ENCODE measurements at places on chromosomes 3 and 15.
A peak's percentile ranks its signal among the peaks of the same experiment; 100 is the strongest.

- no peak for DNase-seq
Observed at GRCh38 chr3:113223475-113224281, 12.3 kb downstream of the BOC start.

DNA sequence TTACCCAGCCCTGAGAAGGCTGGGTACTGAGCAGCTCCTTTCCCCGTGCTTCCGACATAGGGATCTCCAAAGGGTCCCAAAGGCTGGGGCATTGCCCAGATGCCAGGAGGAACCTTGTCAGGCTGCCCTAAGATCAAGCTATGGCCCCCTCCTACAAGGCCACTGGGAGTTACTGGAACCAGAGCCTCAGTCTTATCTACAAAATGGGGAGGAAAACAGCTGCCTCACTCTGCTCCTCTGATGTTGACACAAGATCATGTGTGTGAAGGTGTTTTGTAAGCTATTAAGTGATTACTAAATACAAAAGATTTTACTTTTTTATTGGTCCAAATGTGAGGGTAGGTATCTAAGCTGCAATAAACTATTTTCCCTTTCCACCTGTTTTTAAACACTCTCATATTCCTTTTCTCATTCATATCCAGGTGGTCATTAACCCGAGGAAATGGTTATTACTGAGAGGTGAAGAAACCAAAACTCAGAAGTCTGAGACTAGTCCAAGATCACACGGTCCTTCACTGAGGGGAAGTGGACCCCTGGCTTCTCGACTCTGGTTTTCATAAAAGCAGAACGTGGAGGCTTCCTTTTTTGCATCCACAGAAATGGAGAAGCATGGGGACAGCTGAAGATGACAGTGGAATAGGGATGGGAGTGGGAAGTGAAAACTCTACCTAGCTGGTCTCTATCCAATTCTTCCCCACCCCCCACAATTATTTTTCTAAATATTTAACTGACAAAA is 1.7 kb downstream of the ARPIN start:
- DNase-seq = no peak

DNA sequence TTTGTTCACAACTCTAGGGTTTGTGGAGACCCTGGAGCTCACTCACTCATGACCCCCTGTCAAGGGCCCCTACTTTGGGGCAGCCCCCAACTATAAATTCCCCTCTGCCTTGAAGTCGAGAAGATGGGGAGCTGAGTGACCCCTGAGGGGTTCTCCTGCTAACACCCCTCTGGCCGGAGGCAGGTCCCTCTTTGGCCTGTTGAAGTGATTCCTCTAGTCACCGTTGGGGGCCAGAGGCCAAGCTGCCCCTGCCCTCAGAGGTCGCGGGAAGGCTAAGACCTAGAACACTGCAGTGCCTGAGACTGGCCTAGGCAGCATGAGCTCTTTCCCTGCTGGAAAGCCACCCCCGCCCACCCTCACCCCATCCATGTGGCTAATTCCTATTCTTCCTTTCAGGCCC is 15.4 kb upstream of the SKOR1 start:
- DNase-seq = no peak

GRCh38 chr3:18302517-18302916 is 122.6 kb downstream of the SATB1 start:
- no peak for DNase-seq

- no peak for DNase-seq
Observed at GRCh38 chr3:98630416-98630815, 37.0 kb upstream of the CPOX start.

DNA sequence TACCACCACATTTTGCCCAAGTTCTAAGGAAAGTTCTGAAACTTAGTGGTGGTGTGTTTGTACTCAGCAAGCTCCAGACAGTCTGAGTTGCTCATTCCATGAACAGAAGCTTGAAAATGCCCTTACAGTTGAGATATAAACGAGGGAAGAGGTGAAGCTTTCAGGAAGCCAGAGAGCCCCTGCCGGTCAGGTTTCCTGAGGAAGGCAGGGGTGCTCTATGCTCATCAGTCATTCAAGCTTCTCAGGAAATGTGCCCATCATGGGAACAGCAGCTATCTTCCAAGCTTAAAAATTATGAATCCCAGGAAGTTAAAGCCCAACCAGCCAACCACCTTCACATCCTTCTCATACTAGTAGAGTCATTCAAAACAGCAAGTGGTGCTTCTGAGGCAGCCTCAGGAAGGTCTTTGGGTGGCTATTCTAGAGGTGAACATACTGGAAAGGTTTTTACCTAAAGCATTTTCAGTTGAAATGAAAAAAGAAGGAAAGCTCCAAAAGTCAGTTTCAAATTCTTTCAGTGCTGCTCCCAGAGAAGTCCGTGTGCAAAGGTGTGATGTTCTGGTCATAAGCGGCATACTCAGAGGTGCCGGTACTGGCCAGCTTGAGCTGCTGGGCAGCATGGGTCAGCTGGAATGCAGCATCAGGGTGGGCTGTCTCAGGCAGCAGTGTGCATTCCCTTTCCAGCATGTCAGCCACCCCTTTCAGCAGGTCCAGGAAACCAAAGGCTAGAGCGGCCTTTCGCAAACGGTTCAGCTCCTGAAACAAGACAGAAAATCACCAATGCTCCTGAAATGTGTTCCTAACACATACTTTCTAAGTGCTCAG is 31.8 kb downstream of the INTS14 start:
- DNase-seq = no peak

DNA sequence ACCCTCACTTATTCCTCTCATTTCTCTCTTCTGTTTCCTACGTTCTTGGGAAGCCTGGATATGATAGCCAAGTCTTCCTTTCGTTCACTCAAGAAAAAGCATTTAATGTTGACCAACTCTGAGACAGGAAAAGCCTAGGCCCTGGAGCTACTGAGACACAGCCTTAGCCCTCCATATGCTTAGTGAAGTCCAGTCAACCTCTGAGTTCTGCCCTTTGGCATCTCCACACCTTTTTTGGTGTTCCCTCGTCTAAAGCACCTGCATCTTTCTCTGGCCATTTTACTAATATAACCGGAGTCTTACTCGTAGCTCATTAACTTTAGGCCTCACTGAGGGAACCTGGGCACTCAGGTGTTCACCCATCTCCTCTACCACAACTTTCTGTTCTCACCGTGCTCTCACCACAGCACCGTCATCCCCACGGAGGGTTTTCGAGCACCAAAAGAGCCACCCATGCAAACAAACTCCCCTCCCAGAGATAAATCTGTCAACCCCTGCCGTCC is 632 bp downstream of the MTHFS start:
- no peak for DNase-seq

DNA sequence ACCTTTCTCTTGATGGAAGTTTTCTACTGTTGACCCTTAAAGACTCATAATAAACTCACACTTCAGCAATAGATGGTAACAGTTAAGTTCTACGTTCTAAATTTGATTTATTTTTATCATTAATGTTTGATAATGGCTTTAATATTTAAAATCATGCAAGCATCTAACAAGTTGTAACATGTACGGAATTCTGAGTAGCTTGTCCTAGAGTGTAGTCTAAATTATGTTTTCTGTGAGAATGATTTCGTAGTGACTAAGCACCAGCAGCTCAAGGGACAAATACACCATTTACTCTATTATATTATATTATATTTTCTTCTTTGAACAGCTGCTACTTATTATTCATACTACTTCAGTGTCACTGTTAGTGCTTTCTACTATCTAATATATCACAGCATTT is 345.6 kb downstream of the NLGN1 start:
- no peak for DNase-seq

DNA sequence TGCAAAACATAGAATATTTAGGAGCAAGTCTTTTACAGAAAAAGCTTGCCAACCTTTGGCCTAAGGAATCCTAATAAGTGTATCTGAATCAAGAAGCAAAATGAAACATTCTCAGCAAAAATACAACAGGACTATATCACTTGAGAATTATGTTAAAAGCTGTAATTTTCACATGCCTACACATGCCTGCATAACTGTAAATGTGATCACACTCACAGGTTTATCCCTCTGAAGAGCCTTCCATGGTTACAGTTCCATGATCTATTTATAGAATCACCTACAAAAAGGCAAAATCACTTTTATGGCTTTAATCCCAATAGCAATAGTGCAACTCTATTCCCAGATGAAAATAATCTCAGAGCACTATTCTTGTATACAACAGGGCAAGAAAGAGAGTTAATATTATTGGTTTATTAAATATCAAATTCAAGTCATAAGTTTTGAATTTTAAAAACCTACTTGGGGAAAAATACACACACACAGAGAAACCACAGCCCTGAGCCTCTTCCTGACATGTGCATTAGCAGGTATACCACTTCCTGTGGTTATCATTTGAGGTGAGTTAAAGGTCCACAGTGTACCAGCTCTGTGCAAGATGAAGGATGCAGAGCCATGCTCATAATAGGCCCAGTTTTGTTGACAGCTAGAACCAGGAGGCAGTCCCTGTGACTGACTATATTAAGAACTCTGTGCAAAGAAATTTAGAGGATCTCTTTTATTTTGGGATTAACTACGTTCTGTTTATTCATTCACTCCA is 252.5 kb upstream of the TGFBR2 start:
- DNase-seq = no peak

DNA sequence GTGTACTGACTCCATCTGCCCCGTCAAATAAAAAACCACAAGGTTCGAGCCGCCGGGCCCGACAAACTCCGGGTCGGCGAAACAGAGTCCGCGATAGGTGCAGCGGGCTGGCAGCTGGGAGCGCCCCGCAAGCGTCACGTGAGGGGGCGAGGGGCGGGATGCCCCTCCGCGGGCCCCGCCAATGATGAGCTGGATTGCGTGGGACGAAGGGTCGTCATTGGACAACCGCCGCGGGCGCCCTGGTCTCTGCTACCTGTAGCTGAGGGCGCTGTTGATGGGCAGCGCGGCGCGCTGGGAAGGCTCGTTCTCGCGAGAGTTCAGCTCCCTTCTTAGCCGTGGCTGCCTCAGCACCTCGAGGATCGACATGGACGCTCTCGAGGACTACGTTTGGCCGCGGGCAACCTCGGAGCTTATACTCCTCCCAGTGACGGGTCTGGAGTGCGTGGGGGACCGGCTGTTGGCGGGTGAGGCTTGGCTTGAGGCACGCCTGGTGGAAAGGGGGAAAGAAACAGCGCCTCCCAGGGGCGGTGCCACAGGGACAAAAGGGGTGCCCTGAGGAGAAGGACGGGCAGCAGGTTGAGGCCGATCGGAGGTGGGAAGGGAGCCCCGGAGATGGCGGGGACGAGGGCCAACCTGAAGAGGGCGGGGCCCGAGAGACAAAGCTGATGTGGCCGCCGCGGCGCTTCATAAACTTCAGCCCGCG is at the start of gene WDR6:
Gene WDR6 (plus strand): TSS at position 324 of the 703 bp plus-strand sequence. CDS start 41 bp downstream, at position 365.
- peak; percentile 96 for DNase-seq

DNA sequence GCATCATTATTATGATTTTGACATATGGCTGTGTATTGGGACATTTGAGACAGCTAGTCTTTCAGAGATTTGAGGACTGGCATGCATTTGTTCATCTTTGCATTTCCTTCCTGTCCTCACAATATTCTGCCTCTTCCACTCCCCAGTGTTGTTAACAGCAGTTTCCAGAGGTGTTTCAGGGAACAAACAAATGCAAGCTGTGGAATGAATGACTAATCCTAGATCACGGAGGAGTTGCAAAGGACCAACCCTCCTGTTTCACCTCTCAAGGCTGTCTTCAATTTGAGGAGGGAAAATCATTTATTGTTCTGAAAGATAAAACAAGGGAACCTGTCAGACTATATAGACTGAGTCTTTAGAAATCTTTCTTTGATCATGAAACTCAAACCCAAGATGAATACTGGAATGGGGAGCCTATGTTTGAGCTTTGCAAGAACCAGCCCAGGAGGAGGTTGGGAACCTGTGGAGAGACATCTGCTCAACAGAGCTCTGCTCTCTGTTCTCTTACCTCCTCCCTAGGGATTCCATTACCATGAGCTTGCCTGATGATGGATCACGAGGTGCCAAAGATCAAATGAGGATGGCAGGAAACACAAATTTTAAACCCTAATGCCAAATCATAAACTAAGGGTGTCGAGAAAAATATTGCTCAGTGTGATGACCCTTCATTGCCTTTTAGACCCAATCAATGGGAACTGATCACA is 68.5 kb downstream of the SLC7A14 start:
- no peak for DNase-seq

DNA sequence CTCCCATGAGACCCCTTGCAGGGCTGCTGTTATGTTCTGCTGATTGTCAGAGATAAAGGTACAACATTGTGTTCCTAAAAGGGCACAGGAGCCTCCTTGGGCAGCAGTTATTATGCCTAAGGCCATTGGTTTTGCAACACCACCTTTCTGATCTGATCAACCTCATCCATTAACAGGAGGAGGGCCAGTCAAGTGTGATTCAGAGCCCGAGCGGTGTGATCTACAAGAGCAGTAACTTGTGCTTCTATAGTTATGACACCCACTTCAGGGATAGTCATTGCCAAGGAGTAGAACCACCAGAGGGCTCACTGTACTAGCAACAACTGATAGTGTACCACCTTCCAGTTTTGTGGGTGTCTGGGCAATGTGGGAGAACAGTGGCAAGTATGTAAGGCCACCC is 1457.9 kb upstream of the CADM2 start:
- no peak for DNase-seq

- no peak for DNase-seq
Observed at GRCh38 chr3:30204126-30204525, 402.3 kb upstream of the TGFBR2 start.

GRCh38 chr15:45704329-45705249 is 69.8 kb downstream of the SQOR start:
- DNase-seq = no peak

DNA sequence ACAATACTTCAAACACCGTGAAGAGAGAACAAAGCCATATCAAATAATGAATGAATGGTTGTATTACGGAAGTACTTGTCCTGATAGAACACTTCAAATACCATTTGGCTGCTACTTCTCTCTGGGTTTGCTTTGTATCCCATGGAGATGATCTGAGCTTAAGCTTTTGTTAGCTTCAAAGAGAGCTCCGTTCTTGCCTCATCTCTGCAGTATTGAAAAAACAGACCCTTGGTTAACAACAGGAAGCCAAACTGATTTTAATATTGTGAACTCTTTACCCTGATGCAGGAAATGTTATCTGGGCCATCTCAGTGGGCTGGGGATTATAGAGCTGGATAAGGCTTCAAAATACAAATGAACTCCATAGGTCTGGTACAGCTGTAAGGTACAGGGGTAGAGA is 101.0 kb downstream of the CHL1 start:
- DNase-seq = no peak

DNA sequence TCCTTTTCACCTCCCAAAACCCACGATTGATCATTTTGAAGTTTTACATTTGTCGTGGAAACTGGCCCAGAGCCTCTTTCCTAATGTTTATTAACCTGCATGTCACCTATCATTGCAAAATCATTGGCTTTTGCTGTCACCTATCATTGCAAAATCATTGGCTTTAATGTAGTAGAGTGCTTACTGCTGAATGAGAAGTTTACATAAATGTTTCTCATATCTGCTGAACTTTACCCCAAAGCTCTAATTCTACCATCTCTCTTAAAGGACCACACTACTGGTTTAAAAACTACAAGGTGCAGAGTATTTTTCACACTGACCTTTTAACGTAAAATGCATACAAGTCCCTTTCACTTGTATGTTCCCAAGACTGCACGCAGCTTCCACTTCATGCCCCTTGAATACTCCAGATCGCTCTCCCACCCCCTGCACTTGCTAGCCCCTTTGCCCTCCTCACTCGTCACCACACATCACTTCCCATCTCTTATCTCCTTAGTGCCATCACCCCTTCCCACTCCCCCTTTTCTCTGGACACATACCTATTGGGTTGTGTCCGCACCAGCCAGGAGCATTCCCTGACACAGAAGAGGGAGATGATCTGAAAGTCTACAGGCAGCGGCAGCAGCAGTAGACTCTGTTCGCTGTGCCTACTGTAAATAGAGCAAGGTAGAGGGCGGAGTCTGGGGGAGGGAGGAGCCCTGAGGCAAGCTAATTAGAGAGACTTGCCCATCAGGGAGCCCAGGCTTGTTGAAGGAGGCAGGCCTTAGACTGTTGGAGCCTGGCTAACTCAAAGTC is 30.2 kb upstream of the ATOSA start:
- no peak for DNase-seq

GRCh38 chr3:142574665-142575064 is 3.9 kb downstream of the ATR start:
- DNase-seq = no peak

Data from HTR-8/SVneo (cell line).